ENCODE measurements at places on chromosomes 13 and 19. TPM values are rescaled to one million over a fixed set of nuclear protein-coding genes. Genes with fewer than 3 reads are reported as not detected.

KRI1 gene
- 10.2 TPM for total RNA-seq

SPRY2 gene
- 7.4 TPM for total RNA-seq

C1QTNF9B gene
- total RNA-seq = not detected

SULT2B1 gene
- total RNA-seq = not detected

Measured in HepG2 (cell line).